Dorsolateral prefrontal cortex (tissue), 122 donors: ENCODE measurements at places on chromosomes 3 and 15. TPM values are rescaled to one million over a fixed set of nuclear protein-coding genes. Genes with fewer than 3 reads are reported as not detected.

SPINK8 gene
- not detected for total RNA-seq

GATA2 gene
- total RNA-seq = 6.4 TPM

GOLGA8K gene
- total RNA-seq = 2.2 TPM

PLCH1 gene
- total RNA-seq = 26.2 TPM

IGSF10 gene
- 0.77 TPM for total RNA-seq

GOLGA6A gene
- 0.52 TPM for total RNA-seq

NR2E3 gene
- not detected for total RNA-seq

DLL4 gene
- total RNA-seq = 6.6 TPM

EOMES gene
- 0.28 TPM for total RNA-seq
